Glutamatergic neuron (in vitro differentiated cells): ENCODE measurements at places on chromosomes 16 and 17. TPM values are rescaled to one million over a fixed set of nuclear protein-coding genes. Genes with fewer than 3 reads are reported as not detected.

- DNase-seq = no peak
Observed at GRCh38 chr16:19001788-19002187, 18.1 kb downstream of the TMC7 start.

The ASGR1 gene
- 29.0 TPM for total RNA-seq

The KLHL10 gene
- not detected for total RNA-seq

DNA sequence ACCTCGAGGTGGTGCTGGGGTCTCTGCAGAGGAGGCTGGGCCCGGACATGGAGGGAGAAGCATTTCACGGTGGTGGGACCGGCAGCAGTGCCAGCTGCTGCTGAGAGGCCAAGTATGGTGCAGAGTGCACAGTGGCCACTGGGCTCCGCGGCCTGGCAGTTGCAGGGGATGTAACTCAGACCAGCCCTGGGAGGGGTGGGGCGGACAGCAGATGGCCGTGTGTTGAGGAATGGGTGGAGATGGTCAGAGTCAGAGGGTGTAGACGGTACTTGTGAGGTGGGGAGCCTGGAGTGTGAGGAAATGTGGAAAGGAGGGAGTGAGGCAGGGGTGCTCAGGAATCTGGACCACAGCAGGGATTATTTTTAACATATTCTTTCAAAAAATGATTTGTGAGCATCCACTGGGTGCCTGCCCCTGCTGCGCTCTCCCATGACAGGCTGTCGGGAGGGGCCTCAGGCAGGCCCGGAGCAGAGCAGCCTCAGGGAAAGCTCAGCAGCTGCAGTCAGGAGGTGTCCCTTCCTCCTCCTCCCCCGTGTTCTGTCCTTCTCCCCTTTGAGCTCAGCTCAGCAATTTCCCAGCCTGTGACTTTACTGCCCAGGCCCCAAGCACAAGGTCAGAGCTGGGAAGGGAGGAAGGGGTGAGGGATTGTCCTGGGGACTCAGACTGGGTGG is 113.1 kb downstream of the RAP1GAP2 start:
- DNase-seq = peak; percentile 65

The PMP22 gene
- 0.56 TPM for total RNA-seq

- DNase-seq = peak; percentile 25
Observed at GRCh38 chr16:50152351-50152806, 727 bp upstream of the TENT4B start.

- no peak for DNase-seq
Observed at GRCh38 chr16:71995038-71995437, 5.2 kb downstream of the PKD1L3 start.

The SYNGR2 gene
- 3.2 TPM for total RNA-seq

- DNase-seq = no peak
Observed at GRCh38 chr17:49486012-49486641, 9.0 kb upstream of the NGFR start.

- no peak for DNase-seq
Observed at GRCh38 chr16:28897826-28898225, 19.5 kb downstream of the ATP2A1 start.

The TMEM204 gene
- total RNA-seq = 0.22 TPM

GRCh38 chr16:9323170-9323569 is 231.7 kb downstream of the HAPSTR1 start:
- DNase-seq = no peak

GRCh38 chr16:81442220-81442915 is 2.2 kb upstream of the CMIP start:
- DNase-seq = no peak

DNA sequence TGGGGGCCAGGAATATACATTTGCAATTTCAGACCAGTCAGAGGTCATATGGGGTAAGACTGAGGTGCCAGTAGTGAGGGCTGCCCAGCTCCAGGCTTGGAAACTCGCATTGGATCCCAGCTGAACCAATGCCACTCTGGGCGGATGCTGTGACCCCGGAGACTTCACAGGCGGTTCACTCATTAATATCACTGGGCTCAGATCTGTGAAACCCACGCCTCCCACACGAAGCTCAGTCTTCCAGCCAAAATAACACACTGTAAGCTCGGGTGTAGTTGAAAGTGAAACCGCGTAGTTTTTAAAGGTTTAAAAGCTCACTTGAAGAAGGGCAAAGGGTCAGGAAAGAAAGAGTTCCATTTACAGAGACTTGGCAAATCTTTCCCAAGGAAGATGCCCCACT is 254.8 kb downstream of the FOXL1 start:
- DNase-seq = no peak

DNA sequence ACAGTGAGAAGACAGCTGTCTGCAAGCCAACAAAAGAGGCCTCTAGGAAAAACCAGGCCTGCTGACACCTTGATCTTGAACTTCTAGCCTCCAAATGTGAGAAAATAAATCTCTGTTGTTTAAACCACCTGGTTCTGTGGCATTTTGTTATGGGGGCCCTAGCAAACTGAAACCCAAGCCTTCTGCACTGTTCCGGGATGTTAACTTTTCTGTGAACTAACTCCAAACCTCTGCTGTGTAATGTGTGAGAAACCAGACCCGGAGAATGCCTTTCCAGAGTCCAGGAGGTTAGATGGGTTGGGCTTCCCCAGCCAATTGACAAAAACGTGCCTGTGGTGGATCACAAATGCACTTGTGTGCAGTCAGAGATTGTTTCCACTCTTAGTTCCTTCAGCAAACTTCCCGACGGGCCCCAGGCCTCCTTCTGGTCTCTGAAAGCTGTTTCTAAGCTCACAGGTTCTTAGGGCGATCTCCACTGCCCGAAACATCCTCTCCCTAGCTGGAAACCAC is 13.6 kb upstream of the GGA2 start:
- no peak for DNase-seq

DNA sequence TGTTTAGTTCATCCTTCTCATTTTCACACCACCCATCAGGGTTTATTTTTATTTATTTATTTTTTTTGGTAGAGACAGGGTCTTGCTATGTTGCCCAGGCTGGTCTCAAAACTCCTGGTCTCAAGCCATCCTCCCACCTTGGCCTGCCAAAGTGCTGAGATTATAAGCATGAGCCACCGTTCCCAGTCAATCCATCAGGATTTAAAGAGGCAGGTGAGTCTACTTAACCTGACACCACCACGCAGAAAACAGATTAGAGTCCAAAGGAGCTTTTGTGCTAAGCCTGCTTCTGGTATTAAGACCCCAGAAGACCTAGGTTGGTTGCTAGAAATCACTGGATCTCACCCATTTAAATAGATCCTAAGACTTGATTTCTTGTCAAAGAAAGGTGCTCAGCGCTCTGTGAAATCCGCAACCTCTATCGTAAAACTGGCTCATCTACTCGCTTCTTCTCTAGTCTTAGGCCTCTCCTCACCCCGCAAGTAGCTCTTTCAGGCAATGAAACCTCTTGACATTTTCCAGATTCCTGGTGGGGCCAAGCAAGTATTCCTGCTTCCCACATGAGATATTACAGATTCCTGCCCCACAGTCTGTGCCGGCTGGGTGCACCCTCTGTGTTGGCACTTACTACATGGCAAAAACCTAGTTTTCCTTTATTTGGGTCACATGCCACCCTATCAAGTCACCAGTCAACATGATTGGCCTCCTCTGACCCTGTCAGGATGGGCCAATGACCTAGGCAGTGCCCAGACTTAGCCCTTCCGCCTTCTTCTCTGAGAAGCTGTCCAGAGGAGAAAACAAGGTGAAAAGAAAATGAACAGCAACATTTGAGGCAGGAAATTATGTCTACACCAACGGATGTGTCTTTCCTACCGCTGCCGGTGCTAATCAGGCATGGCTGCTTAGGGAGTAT is 9.0 kb downstream of the PITPNA start:
- DNase-seq = no peak

The MGRN1 gene
- 150 TPM for total RNA-seq

DNA sequence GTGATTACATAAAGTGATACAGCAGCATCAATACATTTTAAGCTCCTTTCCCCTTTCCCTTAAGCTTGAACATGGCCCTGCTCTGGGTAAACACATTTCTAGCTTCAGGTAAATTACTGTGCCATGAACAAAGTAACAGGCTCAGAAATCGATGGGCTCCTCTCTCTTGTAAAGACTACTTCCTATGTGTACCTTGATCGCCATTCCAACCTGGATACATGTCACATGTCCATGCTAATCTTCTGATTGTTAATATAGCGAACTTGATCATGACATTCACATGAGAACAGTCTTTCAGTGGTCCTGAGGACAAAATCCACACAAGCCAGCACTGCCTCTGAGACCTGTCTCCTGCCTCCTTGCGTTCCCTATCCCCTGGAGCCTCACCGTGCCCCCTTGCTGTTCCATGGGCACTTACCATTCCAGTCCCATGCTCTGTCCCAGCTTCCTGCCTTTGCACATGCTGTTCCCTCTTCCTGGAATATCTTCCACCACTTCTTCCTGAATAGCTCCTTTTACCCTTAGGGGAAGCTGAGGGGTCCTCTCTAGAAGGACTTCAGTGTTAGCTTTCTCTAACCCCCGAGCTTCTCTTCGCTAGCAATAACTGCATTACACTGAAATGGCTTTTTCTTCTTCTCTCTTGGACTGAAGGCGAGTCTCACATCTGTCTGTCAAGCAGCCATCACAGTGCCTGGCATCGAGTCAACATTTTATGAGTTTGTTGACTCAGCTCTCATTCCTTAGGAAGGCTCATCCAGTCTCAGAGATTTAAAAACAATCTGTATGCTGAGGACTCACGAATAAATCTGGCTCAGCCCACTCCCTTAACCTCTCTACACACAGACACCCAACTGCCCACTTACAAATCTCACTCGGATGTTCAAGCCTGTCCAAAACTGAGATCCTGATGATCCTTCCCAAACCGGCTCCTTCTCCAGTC is 93.3 kb downstream of the ASIC2 start:
- no peak for DNase-seq

- DNase-seq = no peak
Observed at GRCh38 chr17:61908292-61909037, 19.3 kb downstream of the INTS2 start.

GRCh38 chr17:59221159-59221847 is 992 bp downstream of the GDPD1 start:
- no peak for DNase-seq

GRCh38 chr16:85879975-85880831 is 18.8 kb upstream of the IRF8 start:
- DNase-seq = no peak

GRCh38 chr17:43356999-43357398 is 41.8 kb upstream of the ARL4D start:
- no peak for DNase-seq

GRCh38 chr16:85553436-85554113 is 59.5 kb upstream of the GSE1 start:
- no peak for DNase-seq

GRCh38 chr17:35068249-35068648 is 4.7 kb upstream of the RFFL start:
- DNase-seq = no peak

The TSNAXIP1 gene
- 3.4 TPM for total RNA-seq

The EME1 gene
- 4.7 TPM for total RNA-seq

GRCh38 chr17:82424001-82424862 is 5.8 kb upstream of the OGFOD3 start:
- DNase-seq = no peak

The SOX8 gene
- total RNA-seq = 7.0 TPM

The TAX1BP3 gene
- total RNA-seq = 91.4 TPM

- no peak for DNase-seq
Observed at GRCh38 chr16:3536271-3536731, 35.5 kb downstream of the CLUAP1 start.

- DNase-seq = no peak
Observed at GRCh38 chr17:7817643-7817964, 16.4 kb upstream of the KDM6B start.

The TP53TG3F gene
- not detected for total RNA-seq

GRCh38 chr17:10059684-10060211 is 138.7 kb downstream of the GAS7 start:
- no peak for DNase-seq

GRCh38 chr16:30967795-30968194 is 10.2 kb downstream of the SETD1A start:
- no peak for DNase-seq

The KRT24 gene
- total RNA-seq = not detected
